ENCODE measurements at places on chromosomes 6 and 20.

DNA sequence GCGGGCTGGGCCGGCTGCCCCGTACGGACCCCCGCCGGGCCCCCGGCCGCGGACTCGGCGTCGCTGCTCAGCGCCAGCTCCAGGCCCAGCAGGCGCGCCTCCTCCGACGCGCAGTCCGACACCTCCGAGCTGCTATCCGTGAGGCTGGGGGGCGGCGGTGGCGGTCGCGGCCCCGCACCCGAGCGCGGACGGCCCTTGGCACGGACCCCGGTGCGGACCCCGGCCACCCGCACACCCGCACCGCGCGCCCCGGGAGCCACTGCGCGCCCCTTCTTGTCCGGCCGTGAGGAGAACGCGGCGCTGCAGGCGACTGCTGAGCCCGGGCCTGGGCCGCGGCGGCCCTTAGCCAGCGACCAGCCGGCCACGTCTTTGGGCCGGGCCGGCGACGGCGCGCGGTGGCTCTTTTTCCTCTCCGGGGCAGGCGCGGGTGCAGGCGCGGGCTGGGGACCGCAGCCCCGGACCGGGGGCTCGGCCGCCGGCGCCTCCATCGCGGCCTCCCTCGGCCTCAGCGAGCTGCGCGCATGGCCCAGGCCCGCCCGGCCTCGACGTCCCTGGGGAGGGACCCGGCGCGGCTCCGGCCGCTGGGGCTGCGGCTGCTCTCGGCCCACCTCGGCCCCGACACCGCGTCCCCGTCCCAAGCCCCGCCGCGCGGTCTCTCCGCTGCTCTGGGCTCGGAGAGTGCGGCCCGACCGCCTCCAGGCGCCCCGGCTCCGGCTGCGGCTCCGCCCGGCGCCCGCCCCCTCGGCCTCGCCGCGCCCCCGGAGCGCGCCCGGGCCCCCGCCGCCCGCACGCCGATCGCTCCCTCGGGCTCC is 12.9 kb upstream of the TLDC2 start:
- DNase-seq, result no peak

- DNase-seq, result no peak
Measured at GRCh38 chr20:37977786-37978185, 55.5 kb downstream of the TTI1 start.

GRCh38 chr20:10347086-10347880 is 86.7 kb downstream of the MKKS start:
- no peak for DNase-seq

- DNase-seq, result peak; percentile 18
Measured at GRCh38 chr20:36950414-36951197, 902 bp downstream of the SAMHD1 start.

GRCh38 chr20:48720256-48720985 is 107.4 kb downstream of the PREX1 start:
- DNase-seq, result no peak

DNA sequence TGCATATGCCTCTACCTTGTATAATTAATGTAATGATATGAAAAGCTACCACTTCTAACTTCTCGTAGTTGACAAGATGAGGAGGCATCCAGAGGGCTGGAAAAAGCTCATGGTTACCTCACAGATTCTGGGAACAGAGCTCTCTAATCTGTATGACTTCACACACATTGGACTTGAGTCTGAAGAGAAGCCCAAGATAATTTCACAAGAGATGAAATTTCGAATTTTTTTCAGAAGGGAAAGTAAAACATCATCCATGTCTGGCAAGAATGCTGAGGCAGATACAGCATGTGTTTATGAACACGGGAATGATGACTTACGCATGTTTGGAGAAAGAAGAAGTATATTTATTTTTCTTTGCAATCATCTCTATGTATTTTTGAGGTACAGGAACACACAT is 141.8 kb upstream of the TENT5A start:
- no peak for DNase-seq

- DNase-seq, result no peak
Measured at GRCh38 chr6:158803733-158804143, 15.4 kb downstream of the EZR start.

- no peak for DNase-seq
Measured at GRCh38 chr20:60101891-60102281, 143.7 kb downstream of the CDH26 start.

DNA sequence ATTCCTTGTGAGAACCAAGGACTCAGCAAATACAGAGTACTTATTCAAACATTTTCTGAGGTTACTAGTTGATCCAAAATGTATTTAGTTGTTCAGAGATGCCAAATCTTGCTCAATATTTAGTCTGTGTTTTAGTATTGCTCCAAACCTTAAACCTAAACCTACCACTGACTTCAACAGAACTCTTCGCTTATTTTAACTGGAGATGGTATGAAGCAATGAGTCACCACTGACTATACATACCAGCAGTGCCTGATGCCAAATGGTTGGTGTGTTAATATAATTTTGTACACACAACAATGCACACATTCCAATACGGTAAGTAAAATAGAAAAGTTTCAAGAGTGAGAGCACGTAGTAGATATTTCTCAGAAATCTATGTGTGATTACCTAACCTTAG is 1.9 kb upstream of the SPTLC3 start:
- DNase-seq, result no peak

DNA sequence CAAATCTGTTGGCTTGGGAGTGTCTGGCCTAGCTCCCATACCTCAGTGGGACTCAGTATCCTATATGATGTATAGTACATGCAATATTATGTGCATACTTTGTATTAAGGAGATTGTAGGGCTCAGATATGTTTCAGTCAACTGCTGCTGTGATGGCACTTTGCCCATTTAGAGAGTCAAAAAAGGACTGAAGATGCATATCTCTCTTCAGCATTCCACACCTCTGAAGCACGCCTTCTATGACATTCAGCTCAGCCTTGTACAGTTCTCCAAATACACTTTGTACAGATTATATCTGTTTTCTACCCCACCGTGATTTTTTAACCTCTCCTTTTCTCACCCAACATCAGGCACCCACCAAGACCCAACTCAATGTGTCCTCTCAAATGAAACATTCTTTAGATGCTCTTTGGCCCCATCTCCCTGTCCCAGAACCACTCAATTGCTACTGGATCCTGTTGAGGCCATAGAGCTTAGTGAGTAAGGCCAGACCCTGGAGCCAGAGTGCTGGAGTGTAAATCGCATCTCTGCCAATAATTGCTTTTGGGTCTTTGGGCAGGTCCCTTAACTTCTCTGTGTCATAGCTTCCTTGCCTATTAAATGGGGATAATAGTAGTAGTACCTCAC is 15.6 kb downstream of the ENPP1 start:
- no peak for DNase-seq

GRCh38 chr6:134875367-134875766 is 74.5 kb downstream of the ALDH8A1 start:
- no peak for DNase-seq

DNA sequence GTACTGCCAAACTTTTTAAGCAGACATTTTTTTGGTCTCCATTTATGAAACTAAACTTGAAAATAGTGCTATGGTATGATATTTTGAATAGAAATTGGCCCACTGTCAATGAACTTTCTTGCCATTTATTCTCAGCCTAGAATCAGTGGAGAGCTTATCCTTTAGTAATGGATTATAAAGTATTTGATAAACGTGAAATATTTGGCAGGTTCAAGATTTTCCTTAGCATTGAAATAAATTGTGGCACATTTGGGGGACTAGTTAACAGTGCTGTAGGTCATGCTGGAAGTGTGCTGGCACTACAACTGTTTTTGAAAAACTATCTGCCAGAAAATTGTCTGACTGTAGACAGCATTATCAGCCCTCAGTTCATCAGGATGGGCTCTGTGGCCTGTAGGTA is 2.1 kb downstream of the PRSS35 start:
- DNase-seq, result no peak
